ENCODE measurements at places on chromosomes 2 and 18.

DNA sequence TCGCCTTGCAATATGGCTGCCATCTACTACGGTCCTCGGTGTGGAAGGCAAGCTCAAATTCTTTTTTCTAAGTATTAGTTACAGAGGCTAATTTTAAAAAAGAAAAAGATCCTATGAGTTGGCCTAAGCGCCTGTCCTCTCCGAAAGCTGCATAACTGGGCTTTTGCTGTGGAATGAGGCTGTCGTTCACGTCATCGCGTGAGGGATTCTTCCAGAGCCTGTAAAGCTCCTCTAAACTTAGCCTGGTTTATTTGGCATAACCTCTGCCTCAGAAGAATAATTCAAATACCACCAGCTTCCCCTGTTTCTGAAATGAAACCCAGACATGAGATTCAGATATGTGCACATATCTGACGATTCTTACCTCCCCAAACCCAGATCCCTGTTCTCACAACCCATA lies 187.4 kb downstream of the DNER start:
- DNase-seq = no peak

- DNase-seq = no peak
Observed at GRCh38 chr2:170455617-170456426, 259.3 kb upstream of the SP5 start.

DNA sequence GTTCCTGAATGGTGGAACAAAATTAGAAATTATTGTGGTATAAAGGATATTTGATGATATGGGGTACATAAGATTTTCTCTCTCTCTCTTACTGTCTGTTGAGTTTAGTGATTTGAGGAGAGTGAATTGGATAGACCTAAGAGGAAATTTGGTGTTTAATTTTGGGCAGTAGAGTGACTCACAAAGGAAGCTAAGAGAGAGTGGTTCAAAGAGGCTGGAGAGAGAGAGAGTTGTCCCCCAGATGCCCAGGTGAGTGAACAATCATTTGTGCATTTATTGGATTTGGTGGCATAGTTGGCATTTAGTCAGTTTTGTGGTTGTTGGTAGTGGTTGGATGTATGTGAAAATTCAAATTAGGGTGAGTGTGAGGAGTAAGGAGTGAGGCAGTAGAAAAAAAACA lies 56.8 kb downstream of the GPD2 start:
- DNase-seq = no peak

DNA sequence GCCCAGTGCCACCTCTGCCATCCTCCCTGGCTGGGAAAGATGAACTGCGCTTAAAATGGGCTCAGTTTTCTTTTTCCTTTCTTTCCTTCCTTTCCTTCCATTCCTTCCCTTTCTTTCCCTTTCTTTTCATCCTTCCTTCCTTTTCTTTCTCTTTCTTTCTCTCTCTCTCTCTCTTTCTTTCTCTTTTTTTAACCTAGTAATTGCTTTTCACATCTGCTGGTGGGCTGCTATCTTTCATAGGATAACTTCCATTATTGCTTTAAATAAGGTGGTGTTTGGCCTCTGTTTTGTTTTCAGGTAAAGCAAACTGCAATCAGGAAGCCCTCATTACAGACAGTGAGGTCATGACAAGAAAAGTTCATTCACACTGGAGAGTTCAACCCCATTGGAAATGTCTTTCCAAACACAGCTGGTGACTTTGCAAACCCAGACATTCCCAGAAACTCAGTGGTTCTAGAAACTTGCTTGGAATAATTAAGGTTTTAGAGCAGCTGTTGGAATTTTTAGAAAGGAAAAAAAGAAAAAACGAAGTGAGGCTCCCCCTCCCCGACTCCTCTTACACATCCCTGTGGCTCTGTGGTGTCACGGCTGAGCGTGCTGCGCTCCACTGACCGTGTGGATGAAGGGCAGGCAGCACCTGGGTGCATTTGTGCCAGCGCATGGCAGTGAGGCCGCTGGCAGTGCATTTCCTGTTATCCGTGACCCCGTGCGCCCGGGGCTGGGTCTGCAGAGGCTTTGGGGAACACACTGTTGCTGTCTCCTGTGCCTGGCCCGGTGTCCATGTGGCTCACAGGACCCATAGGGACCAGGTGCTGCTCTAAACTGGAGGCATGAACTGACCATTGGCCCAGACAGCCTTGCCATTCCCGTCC lies 76.9 kb downstream of the MBP start:
- no peak for DNase-seq

DNA sequence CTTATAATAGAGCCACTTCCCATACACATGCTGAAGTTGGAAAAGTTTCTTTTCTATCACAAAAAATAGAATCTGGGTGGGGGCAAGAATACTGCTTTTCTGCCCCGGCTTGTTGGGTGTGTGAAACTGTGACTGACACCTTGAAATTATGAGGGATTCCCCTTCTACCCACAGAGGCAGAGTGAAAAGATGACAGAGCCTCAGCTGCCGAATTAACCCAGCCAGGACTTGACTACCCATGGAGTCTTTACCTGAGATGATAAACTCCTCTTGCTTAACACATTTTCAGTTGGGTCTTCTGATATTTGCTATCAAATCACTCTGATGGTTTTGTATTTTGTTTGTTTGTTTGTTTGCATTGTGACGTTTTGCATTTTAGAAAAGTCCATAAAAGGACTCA lies 66.0 kb upstream of the PMAIP1 start:
- DNase-seq = no peak

- DNase-seq = peak; percentile 17
Observed at GRCh38 chr2:232611559-232612218, 21.7 kb upstream of the EFHD1 start.

GRCh38 chr18:28269750-28270149 lies 92.8 kb upstream of the CDH2 start:
- DNase-seq = no peak

DNA sequence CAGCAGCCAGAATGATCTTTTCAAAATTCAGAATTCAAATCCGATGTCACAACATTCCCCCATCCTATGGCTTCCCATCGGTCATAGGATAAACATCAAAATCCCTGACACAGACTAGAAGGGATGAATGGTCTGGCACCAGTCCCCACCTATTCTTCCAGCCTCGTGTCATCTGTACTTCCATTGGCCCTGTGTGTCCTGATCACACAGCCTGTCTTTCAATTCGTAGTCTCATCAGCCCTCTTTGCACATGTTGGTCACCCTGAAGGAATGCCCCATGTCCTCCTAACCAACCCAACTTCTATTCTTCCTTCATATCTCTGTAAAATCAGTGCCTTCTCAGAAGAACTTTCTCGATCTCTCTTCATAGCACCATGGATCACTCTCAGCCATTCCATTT lies 157.2 kb downstream of the NEB start:
- no peak for DNase-seq

DNA sequence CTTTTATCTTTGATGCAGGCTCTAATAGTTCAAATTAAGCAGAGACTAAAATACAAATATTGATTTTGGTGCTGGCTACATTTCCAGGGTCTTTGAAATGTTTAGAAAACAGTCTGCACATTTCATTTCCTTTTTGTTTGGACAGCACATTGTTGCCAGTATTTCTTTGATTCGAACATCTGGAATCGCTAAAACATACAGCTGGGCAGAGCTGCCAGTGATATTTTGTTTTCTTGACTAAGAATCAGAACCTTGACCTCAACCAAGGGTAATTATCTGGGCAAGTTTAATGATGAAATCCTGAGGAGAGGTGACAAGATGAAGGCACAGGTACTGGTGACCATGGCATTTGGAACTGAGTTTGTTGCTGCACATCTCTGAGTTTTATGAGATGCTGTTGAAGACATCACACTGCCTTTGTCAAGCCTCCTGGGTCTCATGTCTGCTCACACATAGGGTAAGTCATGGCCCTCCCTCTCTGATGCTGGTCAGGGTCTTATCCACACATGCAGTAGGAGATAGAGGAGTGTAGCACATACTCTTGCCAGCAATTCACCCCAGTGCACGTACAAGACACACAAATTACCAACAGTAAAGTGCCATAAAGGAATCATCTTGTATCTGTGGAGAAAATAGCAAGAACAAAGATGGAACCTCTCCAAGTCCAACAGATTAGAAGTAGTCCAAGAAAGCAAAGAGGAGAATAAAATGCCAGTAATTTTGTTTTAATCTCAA lies 391.9 kb downstream of the RND3 start:
- DNase-seq = no peak

DNA sequence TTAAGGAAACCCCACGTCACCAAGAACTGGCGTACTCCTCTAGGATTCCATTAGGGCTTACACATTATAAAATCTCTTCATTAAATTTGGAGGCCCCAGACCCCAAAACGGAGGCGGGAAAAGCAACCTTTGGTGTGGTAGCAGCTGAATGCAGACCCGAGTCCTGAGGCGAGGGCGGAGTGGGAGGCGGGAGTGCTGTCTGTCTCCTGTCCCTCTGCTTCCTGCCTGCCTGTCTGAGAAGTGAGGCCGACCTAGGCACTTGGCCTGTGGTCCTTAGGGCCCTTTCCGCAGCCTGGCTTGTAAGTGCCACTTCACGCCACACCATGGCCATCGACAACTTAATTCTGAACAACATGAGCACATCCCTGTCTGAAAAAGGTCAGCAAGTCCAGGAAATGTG lies 102.1 kb downstream of the RTN4 start:
- DNase-seq = no peak

DNA sequence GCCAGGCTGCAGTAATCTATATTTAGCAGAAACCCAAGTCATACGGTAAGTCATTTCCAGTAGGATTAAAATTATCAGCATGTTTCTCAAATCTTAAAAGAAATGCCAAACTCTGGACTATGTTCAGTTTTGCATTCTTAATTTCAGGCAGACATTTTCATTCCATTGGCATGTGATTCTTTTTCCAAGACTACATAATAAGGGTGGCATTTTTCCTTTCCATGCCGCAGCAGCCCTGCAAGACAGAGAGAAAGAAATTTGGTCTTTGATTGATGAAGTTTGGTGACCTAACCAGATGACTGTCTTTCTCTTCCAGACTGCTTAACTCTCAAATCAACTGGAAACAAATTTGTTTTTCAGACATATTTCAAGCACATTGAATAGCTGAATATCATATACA lies 118.1 kb downstream of the FHOD3 start:
- no peak for DNase-seq

GRCh38 chr2:141439524-141439923 lies 691.3 kb downstream of the LRP1B start:
- DNase-seq = no peak

GRCh38 chr2:43228756-43229659 lies 2.6 kb upstream of the ZFP36L2 start:
- DNase-seq = no peak

DNA sequence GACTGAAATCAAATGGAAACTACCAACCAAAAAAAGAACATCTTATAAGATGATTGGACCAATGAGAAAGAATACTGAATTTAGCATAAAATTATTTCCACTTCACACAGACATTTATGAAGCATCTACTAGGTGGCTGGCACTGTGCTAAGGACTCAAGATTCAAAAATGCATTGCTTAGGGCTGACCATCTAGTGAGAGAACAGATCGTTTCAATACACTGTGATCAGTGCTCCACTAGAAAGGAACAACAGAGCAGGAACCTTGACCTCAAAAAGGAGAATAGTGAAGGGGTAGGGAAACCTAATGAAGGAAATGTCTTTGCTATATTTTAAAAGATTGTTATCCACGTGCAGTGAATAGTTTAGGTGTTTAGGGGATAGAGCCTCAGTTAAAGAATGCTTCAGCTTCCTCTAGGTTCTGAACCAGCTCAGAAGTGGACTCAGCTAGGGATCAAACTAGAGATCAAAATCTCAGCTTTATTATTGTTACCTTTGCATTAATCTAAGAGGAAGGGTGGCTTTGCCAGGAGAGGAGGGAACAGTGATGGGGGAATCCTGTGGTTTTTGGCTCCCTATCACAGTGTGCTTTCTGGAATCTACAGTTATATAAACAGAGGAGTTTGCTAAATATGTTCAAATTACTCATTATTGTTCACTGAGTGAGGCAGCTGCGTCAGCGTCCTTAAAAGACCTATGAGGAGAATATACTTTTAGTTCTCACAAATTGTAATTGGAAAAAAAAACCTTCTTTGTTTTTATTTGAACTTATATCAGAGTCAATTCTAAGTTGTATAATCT lies 16.2 kb upstream of the BBS5 start:
- no peak for DNase-seq

DNA sequence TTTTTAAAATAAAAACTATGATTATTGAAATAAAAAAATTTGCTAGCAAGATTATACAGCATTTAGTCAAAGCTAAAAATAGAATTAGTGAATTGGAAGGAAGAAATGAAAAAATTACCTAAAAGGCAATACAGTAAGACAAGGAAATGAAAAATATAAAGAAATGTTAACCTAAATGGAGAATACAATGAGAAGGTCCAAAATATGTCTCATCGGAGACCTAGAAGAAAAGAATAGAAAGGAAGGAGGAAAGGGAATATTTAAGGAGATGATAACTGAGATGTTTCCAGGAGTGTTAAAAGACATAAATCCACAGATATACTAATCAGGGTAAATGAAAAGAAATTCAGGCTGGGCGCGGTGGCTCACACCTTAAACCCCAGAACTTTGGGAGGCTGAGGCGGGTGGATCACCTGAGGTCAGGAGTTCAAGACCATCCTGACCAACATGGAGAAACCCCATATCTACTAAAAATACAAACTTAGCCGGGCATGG lies 78.9 kb downstream of the AFF3 start:
- no peak for DNase-seq

DNA sequence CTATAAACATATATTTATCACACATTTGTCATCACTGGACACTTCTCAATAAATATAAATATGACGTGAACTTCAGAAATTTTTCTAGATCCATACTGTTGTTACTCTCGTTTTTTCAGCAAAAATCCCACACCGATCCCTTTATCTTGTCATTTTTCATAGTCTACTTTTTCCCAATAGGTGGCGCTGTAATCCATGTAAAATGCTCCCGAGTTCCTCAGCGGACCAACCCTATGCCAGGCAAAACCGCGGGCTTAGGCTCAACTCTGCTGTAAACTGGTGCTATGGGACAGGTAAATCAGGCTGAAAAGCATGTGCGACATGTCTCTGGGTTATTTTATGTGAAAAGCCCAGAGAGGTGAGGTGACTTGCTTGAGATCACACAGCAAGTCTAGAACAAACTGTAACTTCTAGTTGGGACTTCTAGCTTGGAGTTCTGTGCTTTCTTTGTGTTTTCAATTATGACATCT lies 104.0 kb downstream of the COBLL1 start:
- DNase-seq = no peak

DNA sequence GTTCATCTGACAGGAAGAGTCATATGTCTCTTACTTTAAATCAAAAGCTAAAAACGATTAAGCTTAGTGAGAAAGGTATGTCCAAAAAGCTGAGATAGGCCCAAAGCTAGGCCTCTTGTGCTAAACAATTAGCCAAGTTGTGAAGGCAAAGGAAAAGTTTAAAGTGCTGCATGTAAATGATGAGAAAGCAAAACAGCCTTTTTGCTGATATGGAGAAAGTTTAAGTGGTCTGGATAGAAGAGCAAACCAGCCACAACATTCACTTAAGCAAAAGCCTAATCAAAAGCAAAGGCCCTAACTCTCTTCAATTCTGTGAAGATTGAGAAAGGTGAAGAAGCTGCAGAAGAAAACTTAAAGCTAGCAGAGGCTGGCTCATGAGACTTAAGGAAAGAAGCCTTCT lies 511.3 kb upstream of the FAM98A start:
- no peak for DNase-seq

Data from anterior cingulate cortex (tissue), 58 donors.